RWPE1 (cell line): ENCODE measurements at places on chromosomes 1 and 21.

DNA sequence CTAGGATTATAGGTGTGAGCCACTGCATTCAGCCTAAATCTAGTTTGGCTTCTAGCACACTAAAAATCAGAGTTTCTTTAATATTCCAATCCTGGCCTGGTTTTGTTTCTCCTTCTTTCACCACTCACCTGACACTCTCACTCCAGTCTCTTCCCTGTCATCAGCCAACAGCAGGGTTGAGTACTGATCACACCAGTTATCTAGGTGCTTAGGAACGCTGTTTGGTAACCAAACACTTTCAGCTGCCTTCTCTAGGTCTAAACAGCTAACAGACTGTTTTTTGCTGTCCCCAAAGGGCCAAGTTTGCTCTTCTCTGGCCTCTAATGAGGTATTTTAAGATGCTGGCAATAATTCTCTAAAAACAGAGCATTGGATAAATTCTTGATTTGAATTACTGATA lies 17.7 kb upstream of the FRRS1 start:
- no peak for DNase-seq

GRCh38 chr1:30929135-30929889 lies 20.8 kb upstream of the SDC3 start:
- peak; percentile 48 for DNase-seq

DNA sequence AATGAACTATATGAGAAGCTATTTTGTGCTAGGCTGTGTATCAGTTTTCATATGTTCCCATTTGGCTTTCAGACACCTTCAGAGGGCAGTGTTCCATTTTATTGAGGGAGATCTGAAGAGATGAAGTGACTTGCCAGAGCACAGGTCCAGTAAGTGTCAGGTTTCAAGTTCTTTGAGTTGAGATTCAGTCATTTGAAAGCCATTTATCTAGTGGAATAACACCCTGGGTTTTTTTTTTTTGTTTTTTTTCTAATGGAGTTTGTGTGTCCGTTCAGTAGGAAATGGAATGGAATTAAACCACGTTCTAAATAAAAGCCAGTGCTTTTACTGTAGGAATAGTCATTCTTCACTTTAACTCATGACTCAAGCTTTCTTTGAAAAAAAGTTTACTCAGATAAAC lies 652.9 kb upstream of the USP24 start:
- no peak for DNase-seq

- no peak for DNase-seq
Measured at GRCh38 chr1:11100149-11100493, 452 bp upstream of the EXOSC10 start.

DNA sequence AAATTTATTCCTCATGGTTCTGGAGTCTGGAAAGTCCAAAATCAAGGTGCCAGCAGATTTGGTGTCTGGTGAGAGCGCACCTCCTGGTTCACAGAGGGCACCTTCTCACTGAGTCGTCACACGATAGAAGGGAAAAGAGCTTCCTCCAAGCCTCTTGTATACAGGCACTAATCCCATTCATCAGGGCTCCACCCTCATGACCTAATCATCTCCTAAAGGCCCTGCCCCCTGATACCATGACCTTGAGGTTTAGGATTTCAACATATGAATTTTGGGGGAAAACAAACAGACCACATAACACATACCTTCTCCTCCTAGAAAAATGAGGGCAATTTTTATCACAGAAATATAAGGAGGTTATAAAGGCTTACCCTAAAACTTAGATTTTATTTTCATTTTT lies 88.0 kb upstream of the NFIA start:
- DNase-seq = no peak

- DNase-seq = no peak
Measured at GRCh38 chr21:31294691-31295090, 49.4 kb downstream of the TIAM1 start.

GRCh38 chr21:26041431-26042180 lies 129.0 kb downstream of the APP start:
- DNase-seq = peak; percentile 54

DNA sequence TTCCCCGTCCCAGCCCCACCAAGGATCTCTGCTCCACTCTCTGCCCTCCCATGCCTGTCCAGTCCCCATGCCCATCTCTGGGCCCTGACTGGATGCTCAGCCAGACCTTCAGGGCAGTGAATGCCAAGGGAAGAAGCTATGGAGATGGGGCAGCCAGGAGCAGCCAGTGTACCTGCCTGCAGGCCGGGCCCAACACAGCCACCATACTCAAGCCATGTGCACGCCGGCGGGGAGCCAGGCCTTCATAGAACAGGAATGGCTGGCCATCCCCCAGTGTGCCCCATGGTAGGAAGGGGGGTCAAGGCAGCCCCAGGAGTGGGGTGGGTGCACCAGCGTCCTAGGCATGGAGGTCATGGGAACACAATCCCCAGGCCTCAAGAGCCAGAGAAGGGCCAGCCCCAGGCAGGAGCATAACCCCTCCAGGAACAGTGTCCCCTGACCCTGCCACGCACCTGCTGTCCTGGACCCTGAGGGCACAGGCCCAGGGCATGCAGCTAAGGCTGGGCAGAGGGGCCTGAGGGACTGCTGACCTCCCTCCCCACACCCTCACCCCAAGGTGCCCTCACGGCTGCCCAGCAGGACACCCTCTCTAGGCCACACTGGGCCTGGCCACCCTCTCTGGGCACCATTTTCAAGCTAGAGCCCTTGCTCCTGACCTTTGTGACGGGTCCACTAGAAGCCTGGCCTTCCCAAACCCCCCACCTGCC lies 20.3 kb upstream of the ARF1 start:
- DNase-seq = no peak

DNA sequence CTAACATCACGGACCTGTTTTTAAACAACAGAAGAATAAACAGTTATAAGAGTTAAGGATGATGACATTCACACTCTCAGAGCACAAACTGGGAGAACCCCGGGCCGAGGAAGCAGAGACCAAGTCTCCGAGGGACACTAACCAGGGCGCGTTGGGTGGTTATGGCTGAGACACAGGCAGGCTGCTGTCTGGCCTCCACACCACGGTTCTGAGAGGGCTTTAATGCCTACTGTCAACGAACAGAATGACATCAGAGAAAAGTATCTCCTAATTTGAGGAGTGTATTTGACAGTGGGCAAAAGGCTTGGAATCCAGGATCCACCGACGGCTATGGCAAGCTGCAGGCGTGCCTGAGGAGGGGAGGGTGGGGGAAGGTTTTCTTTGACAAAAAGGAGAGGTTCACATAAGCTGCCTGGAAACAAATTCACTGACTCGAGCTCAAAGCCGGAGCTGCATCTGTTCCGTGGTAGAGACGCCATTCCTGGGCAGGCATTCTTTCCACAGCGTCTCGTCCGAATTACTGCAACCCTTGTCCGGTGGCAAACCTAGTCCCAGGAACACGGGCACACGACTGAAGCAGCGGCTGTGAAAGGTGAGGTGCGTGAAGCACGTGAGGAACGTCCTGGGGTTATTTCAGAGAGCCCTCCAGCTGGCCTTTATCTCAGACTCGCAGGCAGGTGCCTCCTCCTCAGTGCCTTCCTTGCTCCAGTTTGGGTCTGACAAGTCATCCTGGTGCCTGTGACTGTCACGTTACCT lies 9.4 kb downstream of the POFUT2 start:
- no peak for DNase-seq

GRCh38 chr1:155967341-155968050 lies 10.9 kb downstream of the ARHGEF2 start:
- DNase-seq = no peak

- peak; percentile 17 for DNase-seq
Measured at GRCh38 chr1:174982971-174983689, 16.6 kb upstream of the CACYBP start.
